Naive B cell (primary cell): ENCODE measurements at places on chromosomes 6 and 20.

DNA sequence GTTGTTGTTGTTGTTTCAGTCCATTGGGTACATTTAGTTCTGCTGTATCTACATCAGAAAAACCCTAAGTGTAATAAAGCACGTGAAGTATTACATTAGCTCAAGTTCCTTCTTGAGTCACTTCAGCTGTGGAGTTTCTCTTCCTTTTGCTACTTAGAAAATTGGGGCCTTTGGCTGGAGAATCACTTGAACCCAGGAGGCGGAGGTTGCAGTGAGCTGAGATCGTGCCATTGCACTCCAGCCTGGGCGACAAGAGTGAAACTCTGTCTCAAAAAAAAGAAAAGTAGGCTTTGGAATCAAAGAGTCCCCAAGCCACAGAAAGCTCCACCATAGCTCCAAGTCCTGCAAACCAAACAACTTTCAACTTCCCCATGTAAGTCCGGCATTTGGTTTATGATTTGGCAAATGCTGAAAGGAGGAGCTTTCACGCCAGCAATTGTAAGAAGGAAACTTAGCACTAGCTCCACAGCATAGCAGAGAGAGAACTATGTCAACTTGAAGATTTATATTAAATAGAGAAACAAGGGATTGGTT is 56.5 kb upstream of the RNF144B start:
- DNase-seq, result peak; percentile 42

DNA sequence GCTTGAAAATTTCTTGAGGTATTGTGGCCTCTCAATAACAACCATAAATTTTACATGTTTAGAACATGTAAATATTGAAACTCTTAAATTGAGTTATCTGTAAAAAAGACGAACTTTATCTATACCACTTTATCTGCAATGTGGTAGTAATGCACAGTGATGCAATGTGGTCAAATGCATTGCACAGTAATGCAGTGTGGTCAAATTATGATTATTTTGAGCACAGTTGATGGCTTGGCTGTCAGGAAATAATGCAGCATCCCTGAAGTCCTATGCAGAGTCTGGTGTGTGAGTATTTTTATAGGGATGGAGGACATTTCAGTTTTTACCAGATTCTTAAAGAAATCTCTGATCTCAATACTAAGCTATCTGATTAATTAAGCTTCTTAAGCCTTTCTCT is 5.1 kb downstream of the TTK start:
- DNase-seq, result no peak

- no peak for DNase-seq
These were observed 136.2 kb downstream of the BMP7 start for GRCh38 chr20:57130160-57130772.

DNA sequence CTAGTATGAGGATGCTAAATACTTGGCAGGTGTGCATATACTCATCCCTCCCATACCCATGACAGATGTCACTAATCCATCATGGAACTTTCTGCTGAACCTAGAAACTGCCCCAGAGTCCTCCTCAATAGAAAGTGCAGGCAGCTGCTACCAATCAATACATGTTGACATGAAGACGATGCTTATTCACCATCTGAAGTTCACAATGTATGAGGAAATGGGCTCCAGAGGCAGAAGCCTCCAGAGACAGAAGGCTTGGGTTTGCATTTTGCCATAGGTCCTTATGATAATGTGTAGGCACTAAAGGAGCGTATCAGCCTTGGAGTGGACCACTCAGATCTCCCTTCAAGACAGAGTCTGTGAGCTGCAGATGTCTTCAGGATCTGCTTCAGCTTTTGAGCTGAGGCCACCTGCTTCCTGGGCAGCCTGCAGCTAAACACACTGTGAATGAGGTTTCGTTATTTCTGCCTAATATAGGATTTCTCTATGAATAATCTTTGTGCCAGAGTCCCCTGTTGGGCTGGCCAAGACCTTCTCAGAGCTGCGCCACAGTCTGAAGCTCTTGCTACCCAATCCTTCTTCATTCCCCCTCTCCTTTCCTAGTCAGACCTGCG is 7.5 kb upstream of the KIAA1755 start:
- no peak for DNase-seq

- DNase-seq, result no peak
These were observed 379.8 kb downstream of the UTRN start for GRCh38 chr6:144664947-144665346.

DNA sequence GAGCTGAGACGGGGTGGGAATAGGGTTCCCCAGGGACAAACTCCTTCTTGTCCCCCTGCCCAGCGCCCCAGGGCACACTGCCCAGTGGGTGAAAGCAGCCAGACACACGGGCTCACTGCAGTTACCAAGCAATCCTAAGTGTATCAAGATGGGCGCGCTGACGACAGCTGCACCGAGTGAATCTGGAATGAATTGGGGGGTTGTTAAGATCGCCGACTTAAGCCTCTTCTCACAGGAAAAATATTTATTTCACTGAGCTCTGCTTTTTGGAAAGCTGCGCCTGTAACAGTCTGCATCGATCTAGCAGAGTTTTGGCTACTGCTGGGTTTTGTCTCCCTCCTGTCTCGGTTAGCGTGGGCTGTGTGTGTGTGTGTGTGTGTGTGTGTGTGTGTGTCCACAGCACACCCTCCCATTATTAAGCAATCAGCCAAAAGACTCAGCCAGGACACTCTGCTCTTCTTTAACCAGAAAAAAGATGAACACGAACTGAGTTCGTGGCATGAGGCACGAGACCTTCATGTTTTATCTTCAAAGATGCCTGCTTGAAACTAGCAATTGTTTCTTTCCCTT is 35.9 kb downstream of the RIPOR3 start:
- no peak for DNase-seq
